Peyer's patch (tissue), 4 donors: ENCODE measurements at places on chromosomes 12 and 14.

DNA sequence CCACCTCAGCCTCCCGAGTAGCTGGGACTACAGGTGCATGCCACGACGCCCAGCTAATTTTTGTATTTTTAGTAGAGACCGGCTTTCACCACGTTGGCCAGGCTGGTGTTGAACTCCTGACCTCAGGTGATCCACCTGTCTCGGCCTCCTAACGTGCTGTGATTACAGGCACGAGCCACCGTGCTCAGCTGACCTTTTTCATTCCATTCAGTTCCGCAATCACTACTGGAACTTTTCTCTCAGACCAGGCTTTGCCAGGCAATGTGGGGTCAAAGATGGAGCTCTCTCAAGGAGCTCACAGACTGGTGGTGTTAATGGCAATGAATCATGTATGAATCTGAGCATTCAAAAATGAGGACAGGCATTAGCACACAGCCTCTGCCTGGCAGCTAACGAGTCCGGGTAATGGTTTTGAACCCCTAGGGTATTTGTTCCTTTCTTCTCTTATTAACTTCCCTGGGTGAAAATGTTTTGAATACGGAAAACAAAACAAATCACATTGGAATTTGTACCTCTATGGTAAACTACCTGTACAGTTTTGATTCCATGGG is 9.4 kb upstream of the TCHP start:
- H3K27ac ChIP-seq = no peak overlapping the region
- H3K27me3 ChIP-seq = no peaks in the 10 kb centered on the region
- H3K4me1 ChIP-seq = no peaks in the 10 kb centered on the region
- no peak overlapping the region for H3K4me3 ChIP-seq
- DNase-seq = no peak
- no peaks in the 10 kb centered on the region for H3K36me3 ChIP-seq

DNA sequence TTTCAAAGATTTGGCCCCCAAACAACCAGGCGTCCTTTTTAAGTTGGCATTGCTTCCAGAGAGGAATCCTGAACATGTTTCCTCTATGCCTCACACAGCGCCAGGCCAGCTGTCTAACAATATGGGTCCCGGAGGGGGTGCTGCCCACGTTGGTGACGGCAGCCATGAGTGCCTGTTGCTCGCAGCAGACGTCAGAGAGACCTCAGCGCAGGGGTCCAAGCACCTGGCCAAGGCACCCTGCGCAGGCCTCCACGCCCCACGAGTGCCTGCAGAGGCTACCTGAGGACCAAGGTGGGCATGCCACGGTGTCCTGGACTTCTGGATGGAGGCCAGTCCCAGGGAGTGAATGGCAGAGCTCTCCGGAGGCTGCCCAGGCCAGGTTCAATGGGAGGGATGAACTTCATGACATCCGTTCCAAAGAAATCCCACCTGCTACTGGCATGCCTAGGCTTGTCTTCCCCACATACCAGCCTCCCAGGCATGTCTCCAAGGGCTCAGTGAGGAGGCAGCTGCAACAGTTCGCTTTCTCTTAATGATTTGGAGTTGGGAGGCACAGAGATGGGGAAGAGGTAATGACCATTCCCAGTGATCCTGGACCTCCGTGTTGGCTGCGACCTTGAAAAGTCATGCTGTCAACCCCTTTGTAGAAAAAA is 11.6 kb upstream of the FOXN3 start:
- peaks cover 15% of the 10 kb centered on the region for H3K4me1 ChIP-seq
- H3K27ac ChIP-seq = peak overlapping the region; percentile 5
- DNase-seq = no peak
- no peaks in the 10 kb centered on the region for H3K36me3 ChIP-seq
- no peak overlapping the region for H3K4me3 ChIP-seq
- H3K27me3 ChIP-seq = no peaks in the 10 kb centered on the region

DNA sequence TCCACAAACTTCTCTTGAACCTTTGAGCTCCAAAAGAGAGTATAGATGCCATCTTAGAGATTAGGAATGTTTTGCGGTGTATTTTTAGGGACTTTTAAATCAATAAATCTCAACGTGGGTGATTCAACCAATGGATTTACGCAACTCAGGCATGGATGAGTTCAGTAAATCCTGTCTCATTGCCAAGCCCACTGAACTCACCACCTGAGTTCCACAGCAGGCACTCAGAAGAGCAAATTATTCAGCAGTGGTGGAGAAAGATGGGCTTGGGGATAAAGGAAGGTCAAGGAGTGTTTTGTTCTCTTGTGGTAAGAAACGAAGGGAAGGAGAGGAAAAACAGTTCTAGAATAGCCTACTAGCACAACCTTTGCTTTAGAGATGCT is 68.7 kb upstream of the HMGA2 start:
- no peak overlapping the region for H3K4me3 ChIP-seq
- no peaks in the 10 kb centered on the region for H3K36me3 ChIP-seq
- no peak for DNase-seq
- H3K27me3 ChIP-seq = no peaks in the 10 kb centered on the region
- no peaks in the 10 kb centered on the region for H3K4me1 ChIP-seq

DNA sequence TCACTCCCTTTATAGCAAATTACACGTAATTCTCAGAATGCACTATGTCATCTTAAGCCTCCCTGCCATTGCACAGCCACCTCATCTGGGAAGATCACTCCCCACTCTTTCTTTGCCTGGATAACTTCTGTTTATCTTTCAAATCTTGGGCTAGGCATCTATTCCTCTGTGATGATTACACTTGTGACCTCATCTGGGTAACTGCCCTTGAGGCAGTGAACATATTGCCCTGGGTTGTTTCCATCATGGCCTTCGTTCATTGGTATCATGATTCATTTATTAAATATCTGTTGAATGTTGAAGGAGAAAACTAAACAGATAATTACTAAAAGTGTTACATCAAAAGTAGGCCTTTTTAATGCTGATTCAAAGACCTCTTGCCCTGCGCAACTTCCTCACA is 26.2 kb upstream of the PDE3A start:
- H3K4me1 ChIP-seq = no peaks in the 10 kb centered on the region
- no peak for DNase-seq

- no peaks in the 10 kb centered on the region for H3K4me1 ChIP-seq
- H3K27me3 ChIP-seq = no peaks in the 10 kb centered on the region
- no peak for DNase-seq
- H3K27ac ChIP-seq = no peak overlapping the region
- no peak overlapping the region for H3K4me3 ChIP-seq
Observed at GRCh38 chr12:84874125-84874824, 38.3 kb downstream of the SLC6A15 start.

GRCh38 chr12:122326586-122326985 is 60.3 kb upstream of the VPS33A start:
- DNase-seq = no peak
- no peaks in the 10 kb centered on the region for H3K27me3 ChIP-seq
- peaks cover 84% of the 10 kb centered on the region for H3K36me3 ChIP-seq
- H3K4me1 ChIP-seq = no peaks in the 10 kb centered on the region
- H3K4me3 ChIP-seq = no peak overlapping the region
- no peak overlapping the region for H3K27ac ChIP-seq

DNA sequence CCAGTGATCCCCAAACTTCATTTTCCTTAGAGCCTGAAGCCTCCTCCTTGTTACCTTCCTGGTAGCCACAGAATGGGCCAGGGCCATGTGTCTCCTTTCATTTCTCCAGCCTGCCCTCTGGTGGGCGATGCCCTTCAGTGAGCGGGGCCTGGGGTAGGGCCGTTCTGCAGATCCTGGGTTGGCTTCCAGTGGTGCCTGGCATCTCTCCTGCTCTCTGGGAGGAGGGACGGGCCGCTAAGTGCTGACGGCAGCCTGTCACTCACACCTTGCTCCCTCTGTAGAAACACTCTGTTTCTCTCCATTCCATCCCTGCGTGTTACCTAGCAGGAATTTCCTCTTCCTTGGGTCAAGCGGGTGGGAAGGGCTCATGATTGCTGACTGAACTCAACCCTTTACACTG is 232.1 kb downstream of the CACNA1C start:
- H3K27me3 ChIP-seq = no peaks in the 10 kb centered on the region
- H3K36me3 ChIP-seq = no peaks in the 10 kb centered on the region
- H3K4me1 ChIP-seq = no peaks in the 10 kb centered on the region
- H3K27ac ChIP-seq = no peak overlapping the region
- DNase-seq = peak; percentile 87

DNA sequence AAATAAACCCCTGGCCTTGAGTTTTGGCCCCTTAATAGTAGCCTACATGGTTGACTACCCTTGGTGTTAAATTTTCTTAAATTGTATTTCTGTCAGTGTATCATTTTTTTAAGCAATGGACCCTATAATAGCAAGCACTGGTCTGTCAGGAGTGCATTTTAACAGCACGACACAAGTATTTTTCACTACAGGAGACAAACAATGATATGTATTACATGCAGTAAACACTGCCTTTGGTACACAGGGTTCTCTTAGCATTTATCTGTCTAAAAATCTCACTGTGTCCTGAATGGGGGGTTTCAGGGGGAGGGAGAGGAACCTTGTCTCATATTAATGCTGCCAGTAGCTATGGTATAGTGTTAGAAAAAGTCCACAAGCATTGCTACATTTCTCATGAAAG is 18.4 kb downstream of the LMO3 start:
- no peaks in the 10 kb centered on the region for H3K27me3 ChIP-seq
- no peak overlapping the region for H3K4me3 ChIP-seq
- H3K36me3 ChIP-seq = no peaks in the 10 kb centered on the region
